ENCODE measurements at places on chromosomes 12 and 14. TPM values are rescaled to one million over a fixed set of nuclear protein-coding genes. Genes with fewer than 3 reads are reported as not detected.
A peak's percentile ranks its signal among the peaks of the same experiment; 100 is the strongest.

The SLC38A4 gene
- total RNA-seq = not detected

DNA sequence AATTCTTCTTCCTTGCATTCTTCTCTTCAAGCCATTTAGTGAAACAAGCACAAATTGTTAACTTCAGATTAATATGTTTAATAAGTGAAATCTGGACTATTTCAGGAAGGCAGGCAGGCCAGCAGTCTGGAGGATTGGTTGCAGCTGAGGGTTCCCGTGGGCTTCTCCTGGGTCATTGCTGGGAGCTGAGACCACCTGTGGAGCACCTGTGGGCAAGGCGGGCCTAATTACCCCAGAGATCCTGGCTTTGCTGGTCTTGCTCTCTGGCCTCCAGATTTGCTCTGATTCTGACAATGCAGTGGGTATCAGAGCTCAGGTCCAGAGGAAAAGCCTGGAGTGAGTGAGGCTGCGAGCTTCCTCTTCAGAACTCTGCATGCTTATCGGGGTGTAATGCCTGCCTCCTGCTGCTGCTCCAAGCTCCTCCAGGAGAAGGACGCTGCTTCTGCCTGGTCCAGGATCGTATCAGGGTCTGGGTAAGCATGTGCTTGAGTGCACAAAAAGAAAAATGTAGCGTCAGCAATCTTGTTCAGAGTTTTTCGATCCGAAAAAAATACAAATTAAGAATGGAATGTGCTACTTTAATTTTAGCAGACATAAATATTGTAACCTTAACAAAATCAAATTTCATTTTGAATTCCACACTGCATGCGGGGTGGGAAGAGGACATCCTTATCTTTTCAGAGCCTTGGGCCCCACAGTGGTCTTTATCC, 93.8 kb downstream of the TMEM30B start:
- DNase-seq = no peak
- peaks cover 6% of the 10 kb centered on the region for H3K4me1 ChIP-seq
- H3K27ac ChIP-seq = no peak overlapping the region

DNA sequence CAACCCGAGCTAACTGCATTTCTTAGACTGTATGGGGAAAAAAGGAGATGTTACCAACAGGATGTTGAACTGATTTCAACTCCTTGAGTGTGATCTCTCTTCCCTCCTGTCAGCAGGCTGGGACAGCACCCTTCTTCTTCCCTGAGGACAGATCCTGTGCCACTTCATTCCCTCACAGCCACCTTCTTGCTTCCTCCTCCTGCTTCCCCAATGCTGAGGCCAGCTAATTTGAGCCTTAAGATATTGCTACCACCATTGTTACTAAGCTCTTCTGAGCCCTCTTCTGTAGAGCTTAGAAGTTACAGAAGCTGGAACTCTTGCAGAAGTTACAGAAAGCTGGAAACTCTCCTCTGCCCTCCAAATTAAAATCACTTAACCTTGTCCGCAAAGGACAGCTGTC, 88.8 kb downstream of the SPTSSA start:
- H3K4me3 ChIP-seq = no peak overlapping the region
- H3K27me3 ChIP-seq = no peaks in the 10 kb centered on the region
- no peak for DNase-seq
- no peaks in the 10 kb centered on the region for H3K4me1 ChIP-seq

The SLC17A8 gene
- total RNA-seq = not detected

GRCh38 chr12:89206390-89206789, 145.9 kb downstream of the DUSP6 start:
- no peak for DNase-seq
- H3K27ac ChIP-seq = no peak overlapping the region
- H3K4me1 ChIP-seq = no peaks in the 10 kb centered on the region
- no peaks in the 10 kb centered on the region for H3K36me3 ChIP-seq
- no peaks in the 10 kb centered on the region for H3K27me3 ChIP-seq
- H3K4me3 ChIP-seq = no peak overlapping the region

DNA sequence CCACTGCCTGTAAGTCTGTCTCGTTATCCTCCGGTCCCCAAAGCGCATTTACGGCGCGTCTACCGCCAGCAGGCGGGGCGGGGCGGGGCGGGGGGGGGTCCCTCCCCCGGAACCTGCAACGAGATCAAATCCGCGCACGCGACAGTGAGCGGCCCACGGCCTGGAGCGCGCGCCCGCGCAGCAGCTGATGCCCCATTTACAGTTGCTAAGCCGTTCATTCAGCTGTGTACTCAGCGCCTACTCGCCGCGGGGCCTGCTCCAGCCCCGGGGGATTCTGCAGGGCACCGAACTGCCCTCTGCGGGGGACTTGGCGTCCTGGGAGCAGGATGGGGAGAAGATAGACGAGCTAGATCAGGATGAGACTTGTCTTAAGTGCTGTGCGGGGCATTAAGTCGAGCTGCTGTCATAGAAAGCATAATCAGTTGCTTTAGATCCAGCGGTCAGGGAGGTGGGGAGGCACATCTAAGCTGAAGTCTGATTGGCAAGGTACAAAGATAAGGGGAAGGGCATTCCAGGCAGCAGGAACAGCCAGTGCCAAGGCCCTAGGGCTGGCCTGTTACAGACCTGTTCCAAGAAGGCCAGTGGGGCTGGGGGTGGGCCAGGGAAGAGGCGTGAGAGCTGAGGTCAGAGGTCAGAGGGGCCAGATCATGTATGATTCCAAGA, 1.4 kb upstream of the CCDC85C start:
- H3K27me3 ChIP-seq = no peaks in the 10 kb centered on the region
- H3K36me3 ChIP-seq = no peaks in the 10 kb centered on the region
- peak; percentile 79 for DNase-seq
- H3K4me3 ChIP-seq = peak overlapping the region; percentile 84

DNA sequence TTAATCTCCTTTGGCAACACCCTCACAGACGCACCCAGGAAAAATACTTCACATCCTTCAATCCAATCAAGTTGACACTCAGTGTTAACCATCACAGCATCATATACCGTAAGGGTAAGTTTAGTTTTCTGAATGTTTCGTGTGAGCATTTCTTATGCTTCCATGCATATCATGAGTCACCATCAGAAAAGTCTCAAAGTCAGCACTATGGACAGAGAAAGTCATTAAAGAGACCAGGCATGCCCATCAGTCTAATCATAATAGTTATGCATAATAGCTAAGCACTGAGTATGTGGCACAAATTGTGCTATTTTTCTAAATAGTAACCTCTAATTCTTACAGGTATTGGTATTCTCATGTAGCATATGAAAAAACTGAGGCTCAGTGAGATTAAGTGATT, 158.8 kb upstream of the PRMT8 start:
- no peaks in the 10 kb centered on the region for H3K27me3 ChIP-seq
- no peak for DNase-seq
- no peak overlapping the region for H3K27ac ChIP-seq
- no peaks in the 10 kb centered on the region for H3K4me1 ChIP-seq

DNA sequence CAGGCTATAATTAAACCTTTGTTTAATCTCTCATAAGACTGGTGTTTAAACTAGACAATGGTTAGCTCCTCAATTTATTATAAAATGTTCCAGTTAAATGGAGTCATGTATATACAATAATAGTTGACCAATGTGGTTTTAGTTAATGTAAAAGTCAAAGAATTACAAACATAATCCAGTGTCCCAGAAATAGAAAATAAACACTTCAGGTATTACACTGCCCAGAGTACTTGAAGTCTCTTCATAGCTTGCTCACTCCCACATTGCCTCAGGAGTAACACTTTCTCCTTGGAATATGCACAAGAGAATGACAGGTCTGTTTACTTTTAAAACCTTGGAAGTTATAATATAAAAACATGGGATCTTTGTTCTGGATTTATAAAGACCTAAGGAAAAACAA, 60.5 kb downstream of the SLC38A1 start:
- no peaks in the 10 kb centered on the region for H3K27me3 ChIP-seq
- peaks cover 61% of the 10 kb centered on the region for H3K4me1 ChIP-seq
- H3K4me3 ChIP-seq = no peak overlapping the region
- H3K36me3 ChIP-seq = peaks cover 50% of the 10 kb centered on the region

DNA sequence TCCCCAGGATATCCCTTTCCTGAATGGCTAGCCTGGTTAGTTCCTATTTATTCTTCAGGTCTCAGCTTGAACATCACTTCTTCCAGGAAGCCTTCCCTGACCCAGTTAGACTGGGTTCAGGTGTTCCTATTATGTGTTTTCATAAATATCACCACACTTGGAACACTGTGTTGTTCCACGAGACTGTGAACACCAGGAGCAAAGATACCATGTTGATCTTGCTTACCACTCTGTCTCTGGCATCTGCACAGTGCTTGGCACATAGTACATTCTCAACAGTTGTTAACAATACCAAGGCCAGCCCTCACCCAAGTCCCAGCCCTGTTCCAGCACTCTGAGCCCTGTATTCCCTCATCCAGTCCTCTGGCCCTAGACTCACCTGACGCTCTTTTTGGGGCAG, 13.7 kb upstream of the ZNF385A start:
- H3K4me3 ChIP-seq = no peak overlapping the region
- DNase-seq = no peak
- H3K27me3 ChIP-seq = no peaks in the 10 kb centered on the region
- peaks cover 14% of the 10 kb centered on the region for H3K4me1 ChIP-seq

DNA sequence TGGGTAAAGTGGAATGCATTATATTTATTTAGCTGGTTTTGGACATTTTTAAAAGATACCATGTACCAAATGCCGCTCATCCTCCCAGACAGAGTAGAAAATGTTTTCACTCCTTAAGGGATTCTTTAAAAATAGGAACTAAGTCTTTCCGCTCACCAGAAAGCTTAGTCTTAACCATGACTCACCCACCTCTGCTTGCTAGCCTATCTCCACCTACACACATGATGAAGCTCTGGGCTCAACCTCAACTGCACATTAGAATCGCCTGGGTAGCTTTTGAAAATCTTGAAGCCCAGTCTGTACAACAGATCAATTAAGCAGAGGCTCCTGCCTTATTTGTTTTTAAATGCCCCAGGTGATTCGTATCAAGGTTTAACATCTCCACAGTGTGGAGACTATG, 260.5 kb downstream of the NEDD1 start:
- no peaks in the 10 kb centered on the region for H3K4me1 ChIP-seq
- DNase-seq = no peak
- no peak overlapping the region for H3K27ac ChIP-seq
- H3K4me3 ChIP-seq = no peak overlapping the region

GRCh38 chr12:15193946-15194345, 27.3 kb downstream of the RERG start:
- no peak overlapping the region for H3K27ac ChIP-seq
- no peaks in the 10 kb centered on the region for H3K36me3 ChIP-seq
- H3K4me3 ChIP-seq = no peak overlapping the region
- H3K27me3 ChIP-seq = no peaks in the 10 kb centered on the region

DNA sequence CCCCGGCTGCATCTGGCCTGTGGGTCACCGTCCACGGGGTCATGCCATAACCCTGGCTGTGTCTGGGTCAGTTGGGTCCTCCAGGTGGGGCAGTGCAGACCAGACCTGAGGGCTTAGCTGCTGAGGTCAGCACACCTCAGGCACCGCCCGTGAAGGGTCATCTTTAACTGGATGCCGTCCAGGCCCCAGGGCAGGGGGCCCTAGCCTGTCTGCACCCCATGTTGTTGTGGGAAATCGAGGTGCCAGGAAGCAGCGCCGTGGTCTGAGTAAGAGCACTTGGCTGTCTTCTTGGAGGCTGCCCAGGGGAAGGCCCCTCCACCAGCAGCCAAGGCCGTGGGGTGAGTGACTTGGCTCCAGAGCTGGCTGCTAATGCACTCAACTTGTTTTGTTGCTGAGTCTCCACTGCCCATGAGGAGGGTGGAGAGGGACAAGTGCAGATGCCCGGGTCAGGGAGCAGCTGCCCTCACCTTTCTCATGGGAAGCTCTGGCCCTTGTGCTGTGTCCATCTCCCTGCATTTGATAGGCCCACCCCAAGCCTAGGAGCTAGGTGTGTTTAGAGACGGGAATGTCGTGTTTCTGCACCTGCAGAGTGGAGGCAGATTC, 317.2 kb downstream of the TMEM121 start:
- no peak overlapping the region for H3K27ac ChIP-seq
- DNase-seq = no peak
- no peaks in the 10 kb centered on the region for H3K36me3 ChIP-seq
- H3K27me3 ChIP-seq = no peaks in the 10 kb centered on the region

The RHEBL1 gene
- 2.9 TPM for total RNA-seq

- no peak for DNase-seq
- H3K27me3 ChIP-seq = no peaks in the 10 kb centered on the region
- no peak overlapping the region for H3K4me3 ChIP-seq
- H3K27ac ChIP-seq = no peak overlapping the region
- no peaks in the 10 kb centered on the region for H3K36me3 ChIP-seq
Observed at GRCh38 chr12:4833524-4833923, 76.2 kb upstream of the KCNA1 start.

- DNase-seq = no peak
- no peaks in the 10 kb centered on the region for H3K27me3 ChIP-seq
- peak within 1 kb of the TSS; percentile 92 for H3K4me3 ChIP-seq
- peaks cover 41% of the 10 kb centered on the region for H3K4me1 ChIP-seq
- no peak within 1 kb of the TSS for H3K27ac ChIP-seq
Observed at GRCh38 chr14:80955416-80955941, at the start of gene TSHR. Gene TSHR, plus strand, starts transcription at chr14:80955621. Its CDS starts 60 bp downstream, at chr14:80955681.

DNA sequence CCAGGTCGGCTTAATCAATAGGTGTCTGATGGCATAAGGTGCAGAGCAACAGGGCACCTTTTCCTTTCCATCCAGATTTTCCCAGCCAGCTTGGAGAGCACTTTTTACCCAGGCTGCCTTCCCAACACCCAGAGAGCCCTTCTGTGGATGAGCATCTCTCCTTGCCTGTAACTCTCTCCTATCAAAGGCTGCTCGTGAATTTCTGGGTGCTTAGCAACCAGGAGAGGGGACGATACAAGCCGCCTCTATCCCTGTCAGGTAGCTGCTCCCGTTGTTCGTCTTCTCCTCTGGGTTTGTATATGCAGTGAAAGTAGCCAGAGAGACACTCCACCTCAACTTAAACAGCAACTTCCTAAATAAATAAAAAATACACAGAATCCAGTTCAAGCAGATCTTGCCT, 124.2 kb downstream of the CACNA1C start:
- H3K27ac ChIP-seq = no peak overlapping the region
- no peaks in the 10 kb centered on the region for H3K4me1 ChIP-seq
- H3K36me3 ChIP-seq = no peaks in the 10 kb centered on the region
- H3K4me3 ChIP-seq = no peak overlapping the region
- no peaks in the 10 kb centered on the region for H3K27me3 ChIP-seq

DNA sequence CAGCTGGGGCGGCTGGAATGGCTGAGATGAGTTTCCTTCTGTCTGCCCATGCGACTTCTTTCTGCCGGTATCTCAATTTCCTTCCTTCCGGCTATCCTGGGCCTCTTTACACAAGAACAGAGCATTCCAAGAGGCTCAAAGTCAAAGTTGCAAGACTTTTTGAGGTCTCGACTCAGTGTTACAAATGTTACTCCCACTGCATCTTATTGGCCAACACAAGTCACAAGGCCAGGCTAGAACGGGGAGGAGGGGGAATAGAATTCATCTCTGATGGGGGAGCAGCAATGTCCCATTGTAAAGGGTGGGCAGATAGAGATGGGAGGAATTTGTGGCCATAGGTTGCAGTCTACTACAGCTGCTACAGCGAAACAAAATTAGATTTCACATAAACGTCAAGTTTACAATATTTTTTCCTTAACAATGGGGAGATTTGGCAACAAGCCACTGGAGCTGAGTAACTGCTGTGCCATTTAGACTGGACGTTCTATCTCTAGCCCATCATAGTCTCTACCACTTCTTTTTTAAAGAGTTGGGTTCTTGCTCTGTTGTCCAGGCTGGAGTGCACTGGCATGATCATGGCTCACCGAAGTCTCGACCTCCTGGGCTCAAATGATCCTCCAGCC, 9.5 kb upstream of the NYNRIN start:
- DNase-seq = no peak
- no peak overlapping the region for H3K27ac ChIP-seq
- no peaks in the 10 kb centered on the region for H3K36me3 ChIP-seq
- no peaks in the 10 kb centered on the region for H3K4me1 ChIP-seq

GRCh38 chr14:100893228-100893601, 10.3 kb downstream of the RTL1 start:
- no peaks in the 10 kb centered on the region for H3K27me3 ChIP-seq
- no peaks in the 10 kb centered on the region for H3K36me3 ChIP-seq
- H3K4me1 ChIP-seq = no peaks in the 10 kb centered on the region
- H3K4me3 ChIP-seq = no peak overlapping the region

The ERP27 gene
- 9.3 TPM for total RNA-seq
